ENCODE measurements at places on chromosomes 16 and 17.

DNA sequence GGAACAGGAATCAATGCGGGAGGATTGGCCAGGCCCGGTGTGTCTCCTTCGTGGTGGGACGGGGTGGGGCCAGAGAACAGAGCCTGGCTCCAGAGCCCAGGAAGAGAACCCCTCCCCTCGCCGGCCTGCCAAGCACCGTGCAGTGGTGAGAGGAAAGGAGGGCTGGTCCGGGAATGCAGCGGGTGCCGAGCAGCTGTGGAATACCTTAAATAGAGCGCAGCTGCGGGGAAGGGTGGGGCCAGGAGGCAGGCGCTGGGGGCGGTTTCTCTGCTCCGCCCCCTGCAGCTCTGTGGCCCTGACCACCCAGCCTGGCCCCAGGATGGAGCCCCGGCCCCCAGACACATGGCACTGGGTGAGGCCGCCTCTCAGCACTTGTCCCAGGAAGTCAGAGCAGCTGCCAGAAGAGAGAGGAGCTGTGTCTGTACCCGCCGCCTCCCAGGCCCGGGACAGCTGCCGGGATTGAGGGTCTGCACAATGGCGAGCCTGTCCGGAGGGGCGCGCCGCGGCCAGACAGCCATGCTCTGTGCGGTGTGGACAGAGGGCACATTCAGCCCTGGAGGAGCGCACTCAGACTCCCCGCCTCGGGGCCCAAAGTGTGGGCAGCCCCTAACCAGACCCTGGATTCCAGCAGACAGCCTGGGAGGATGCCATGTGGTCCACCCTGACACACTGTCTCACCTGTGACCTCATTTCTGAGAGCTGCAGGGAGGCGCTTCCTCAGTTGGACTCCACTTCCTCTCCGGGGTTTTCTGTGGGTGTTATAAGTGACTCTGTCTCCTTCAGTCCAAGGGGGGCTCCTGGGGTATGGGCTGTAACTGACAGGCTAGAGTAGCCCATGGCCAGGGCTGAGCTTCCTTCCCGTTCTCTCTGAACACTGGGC is 268.8 kb downstream of the SEC14L1 start:
- DNase-seq: peak; percentile 42

DNA sequence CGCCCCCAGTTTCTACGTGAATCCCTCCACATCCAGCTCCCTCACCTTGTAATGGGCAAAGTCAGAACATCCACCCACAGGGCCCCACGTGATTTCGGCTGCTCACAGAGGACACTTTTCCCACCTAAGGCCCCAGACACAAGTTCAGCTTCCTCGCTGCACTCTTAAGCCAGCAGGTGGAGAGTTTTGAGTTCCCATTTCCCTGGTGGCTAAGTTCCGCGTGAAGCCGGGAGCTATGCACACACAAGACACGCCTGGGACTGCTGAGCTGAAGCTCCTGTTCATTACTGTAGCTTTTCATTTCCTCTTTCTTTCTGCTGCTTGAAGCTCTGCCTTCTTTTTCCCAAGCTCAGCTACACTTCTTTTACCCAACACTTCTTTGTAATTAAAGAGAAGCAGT is 273.8 kb downstream of the NPIPA8 start:
- DNase-seq: no peak

- no peak for DNase-seq
Observed at GRCh38 chr17:28860363-28860808, 5.6 kb downstream of the ERAL1 start.

- DNase-seq: no peak
Observed at GRCh38 chr17:18176176-18176575, 7.5 kb upstream of the ALKBH5 start.

GRCh38 chr17:6948562-6948961 is 47.3 kb upstream of the ALOX12 start:
- DNase-seq: no peak

DNA sequence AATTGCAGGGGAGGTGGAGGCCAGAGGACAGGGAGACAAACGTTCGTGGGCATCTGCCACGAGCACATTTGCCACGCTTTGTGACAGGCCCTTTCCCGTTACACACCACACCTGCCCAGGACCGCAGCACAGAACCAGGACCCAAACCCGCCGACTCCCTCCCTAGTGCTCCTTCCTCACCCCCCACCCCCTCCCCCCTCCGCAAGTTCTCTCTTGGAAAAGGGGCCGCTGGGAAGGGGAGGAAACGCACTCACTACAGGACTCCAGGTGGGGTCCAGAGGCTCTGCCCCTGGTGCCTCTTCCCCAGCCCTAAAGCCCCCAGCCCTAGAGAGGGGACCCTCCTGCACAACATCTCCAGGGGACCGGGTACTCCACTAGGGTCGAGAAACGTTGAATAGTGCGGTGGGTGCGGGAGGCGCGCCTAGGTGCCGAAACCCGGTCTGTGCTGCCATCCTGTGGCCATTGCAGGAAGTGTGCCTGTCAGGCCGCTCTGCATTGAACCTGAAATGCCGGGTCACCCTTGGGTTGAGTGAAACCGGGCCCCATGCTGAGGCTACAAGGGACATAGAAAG is 21.9 kb upstream of the EIF1 start:
- peak; percentile 91 for DNase-seq

GRCh38 chr17:45413498-45413923 is 19.2 kb downstream of the ARHGAP27 start:
- DNase-seq: no peak

- DNase-seq: no peak
Observed at GRCh38 chr17:33113276-33113990, 121.8 kb downstream of the SPACA3 start.

- no peak for DNase-seq
Observed at GRCh38 chr17:67759355-67760171, 41.8 kb downstream of the NOL11 start.

- DNase-seq: no peak
Observed at GRCh38 chr16:586047-586644, 3.7 kb upstream of the RAB40C start.

- no peak for DNase-seq
Observed at GRCh38 chr16:12113523-12114345, 137.2 kb downstream of the SNX29 start.

GRCh38 chr17:74235040-74235581 is 21.7 kb downstream of the TTYH2 start:
- DNase-seq: no peak

DNA sequence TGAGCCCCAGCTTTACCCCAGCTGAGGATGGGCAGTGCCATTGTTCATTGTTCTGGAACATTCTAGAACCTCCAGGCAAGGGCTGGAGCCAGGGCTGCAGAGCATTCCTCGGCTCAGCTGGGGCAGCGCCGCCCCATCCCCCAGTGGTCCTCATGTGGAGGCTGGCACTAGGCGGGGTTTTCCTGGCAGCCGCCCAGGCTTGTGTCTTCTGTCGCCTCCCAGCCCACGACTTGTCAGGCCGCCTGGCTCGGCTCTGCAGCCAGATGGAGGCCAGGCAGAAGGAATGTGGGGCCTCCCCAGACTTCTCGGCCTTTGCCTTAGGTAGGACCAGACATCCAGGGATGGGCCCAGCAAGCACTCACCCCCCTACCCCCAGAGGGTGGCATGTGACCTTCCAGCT is at the start of gene TMEM95:
TSS of gene TMEM95 (plus strand) at position 104 of the 400 bp plus-strand sequence. CDS start at position 153, 49 bp downstream.
- DNase-seq: no peak

DNA sequence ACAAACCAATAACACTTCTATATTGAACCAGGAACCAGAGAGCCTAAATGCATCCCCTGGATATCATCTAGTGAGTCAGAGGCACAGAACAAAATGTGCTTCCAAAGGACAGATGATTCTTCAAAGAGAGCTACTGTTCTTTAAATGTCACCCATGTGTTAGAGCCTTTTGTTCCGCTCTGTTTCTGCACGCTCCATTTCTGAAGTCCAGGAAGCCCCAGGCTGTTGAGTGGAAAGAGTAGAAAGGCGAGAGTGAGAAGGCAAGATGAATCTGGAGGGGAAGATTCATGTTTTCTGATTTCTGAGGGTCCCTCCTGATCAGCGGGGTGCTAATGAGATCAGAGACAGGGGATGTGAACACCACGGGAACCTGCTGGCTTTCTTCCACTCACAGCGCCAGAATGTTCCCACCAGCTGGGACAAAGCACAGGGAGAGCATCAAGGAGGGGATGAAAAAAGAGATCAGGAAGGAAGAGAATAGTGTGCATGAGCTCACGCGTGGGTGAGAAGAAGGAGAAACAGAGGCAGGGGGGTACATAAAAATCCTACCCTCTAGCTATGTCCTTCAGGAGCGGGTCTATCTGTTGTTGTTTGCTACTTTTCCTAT is 559.9 kb upstream of the HSBP1 start:
- no peak for DNase-seq

DNA sequence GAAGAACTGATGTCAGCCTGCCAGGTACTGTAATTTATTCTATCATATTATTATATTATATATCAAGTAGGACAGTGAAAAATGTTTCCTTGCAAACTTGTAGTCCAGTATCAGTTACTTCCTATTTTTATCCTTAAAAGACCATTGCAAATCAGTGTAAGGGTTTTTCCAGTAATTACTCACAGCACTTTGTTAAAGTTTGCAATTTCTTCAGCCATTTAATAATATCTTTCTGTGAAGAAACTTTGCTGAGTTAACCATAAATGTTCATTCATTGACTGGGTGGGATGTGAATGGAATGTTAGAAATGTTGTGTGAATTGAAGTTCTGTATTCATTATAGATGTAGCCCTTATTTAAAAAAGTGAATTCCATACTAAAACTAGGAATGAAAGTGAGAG is 26.7 kb downstream of the HAPSTR1 start:
- no peak for DNase-seq

GRCh38 chr17:34009912-34010311 is 245.2 kb upstream of the CCL2 start:
- DNase-seq: no peak

GRCh38 chr16:72372087-72373045 is 200.4 kb upstream of the PMFBP1 start:
- no peak for DNase-seq

GRCh38 chr17:79779661-79780365 is 1.9 kb downstream of the CBX2 start:
- DNase-seq: no peak

GRCh38 chr16:14011846-14012245 is 59.3 kb upstream of the MRTFB start:
- no peak for DNase-seq

GRCh38 chr17:38333635-38334295 is 10.0 kb downstream of the GPR179 start:
- peak; percentile 30 for DNase-seq

GRCh38 chr16:80463326-80463725 is 77.5 kb upstream of the DYNLRB2 start:
- no peak for DNase-seq

GRCh38 chr16:12646490-12647274 is 157.0 kb downstream of the CPPED1 start:
- peak; percentile 28 for DNase-seq

- no peak for DNase-seq
Observed at GRCh38 chr17:45963889-45964288, 35.2 kb upstream of the STH start.

DNA sequence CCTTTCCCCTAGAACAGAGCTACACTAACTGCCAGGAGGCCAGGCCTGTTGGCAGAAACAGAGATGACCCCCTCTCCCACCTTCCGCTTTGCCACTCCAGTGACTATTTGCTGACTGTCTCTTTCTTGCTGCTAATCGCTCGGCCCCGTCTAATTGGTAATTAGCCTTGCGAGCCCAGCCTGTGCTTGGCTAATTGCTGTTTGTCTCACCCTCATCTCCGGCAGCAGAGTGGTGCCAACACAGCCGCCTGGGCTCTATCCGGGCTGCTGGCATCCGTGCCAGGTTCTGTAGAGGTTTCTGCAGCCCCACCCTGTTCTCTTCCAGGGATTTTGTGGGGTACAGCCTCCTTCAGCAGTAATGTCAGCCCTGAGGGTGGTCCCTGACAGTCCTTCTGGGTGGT is 27.4 kb upstream of the PHB1 start:
- no peak for DNase-seq

GRCh38 chr16:79728048-79728922 is 127.7 kb upstream of the MAF start:
- DNase-seq: no peak

GRCh38 chr16:11219178-11219577 is 36.8 kb downstream of the SOCS1 start:
- no peak for DNase-seq

- DNase-seq: no peak
Observed at GRCh38 chr17:38451840-38452529, 23.7 kb downstream of the ARHGAP23 start.

GRCh38 chr16:24497440-24497839 is 41.9 kb upstream of the RBBP6 start:
- no peak for DNase-seq

GRCh38 chr16:51072591-51072990 is 78.5 kb downstream of the SALL1 start:
- DNase-seq: no peak

- DNase-seq: peak; percentile 43
Observed at GRCh38 chr16:31714903-31715504, 158.6 kb upstream of the ZNF267 start.

DNA sequence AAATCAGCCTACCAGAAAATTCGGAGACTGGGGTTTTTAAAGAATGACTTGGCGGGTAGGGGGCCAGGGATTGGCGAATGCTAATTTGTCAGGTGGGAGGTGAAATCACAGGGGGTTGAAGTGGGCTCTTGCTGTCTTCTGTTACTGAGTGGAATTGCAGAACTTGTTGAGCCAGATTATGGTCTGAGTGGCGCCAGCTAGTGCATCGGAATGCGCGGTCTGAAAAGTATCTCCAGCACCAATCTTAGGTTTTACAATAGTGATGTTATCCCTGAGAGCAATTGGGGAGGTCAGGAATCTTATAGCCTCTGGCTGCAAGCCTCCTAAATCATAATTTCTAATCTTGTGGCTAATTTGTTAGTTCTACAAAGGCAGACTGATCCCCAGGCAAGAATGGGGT is 762 bp upstream of the RBL2 start:
- DNase-seq: no peak

GRCh38 chr16:74657870-74658642 is 8.6 kb downstream of the RFWD3 start:
- DNase-seq: no peak

DNA sequence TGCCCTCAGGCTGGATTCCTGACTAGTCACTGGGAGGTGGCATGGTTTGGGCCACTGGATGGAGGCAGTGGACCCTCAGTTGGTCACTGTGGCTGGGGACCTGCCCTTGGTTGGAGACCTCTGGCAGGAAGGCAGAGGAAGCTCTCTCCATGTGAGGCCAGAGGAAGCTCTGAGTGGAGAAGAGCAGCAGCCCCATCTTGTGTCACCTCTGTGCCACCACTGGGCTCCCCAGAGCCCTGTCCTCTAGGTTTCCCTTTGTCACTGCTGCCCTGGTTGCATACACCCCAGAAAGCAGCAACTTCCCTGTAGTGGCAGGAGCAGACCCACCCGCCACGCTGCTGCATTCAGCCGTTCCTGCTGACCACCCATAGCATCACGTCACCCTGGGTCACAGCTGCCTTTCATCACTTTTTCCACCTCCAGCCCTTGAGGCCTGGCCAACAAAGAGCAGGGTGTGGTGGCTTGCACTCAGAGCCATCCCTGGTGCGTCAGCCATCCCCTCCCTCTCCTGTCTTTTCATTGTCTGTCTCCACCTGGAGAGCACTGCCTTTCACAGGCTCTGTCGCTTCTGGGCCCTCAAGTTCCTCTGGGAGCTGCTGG is 11.9 kb downstream of the CTRL start:
- DNase-seq: no peak

DNA sequence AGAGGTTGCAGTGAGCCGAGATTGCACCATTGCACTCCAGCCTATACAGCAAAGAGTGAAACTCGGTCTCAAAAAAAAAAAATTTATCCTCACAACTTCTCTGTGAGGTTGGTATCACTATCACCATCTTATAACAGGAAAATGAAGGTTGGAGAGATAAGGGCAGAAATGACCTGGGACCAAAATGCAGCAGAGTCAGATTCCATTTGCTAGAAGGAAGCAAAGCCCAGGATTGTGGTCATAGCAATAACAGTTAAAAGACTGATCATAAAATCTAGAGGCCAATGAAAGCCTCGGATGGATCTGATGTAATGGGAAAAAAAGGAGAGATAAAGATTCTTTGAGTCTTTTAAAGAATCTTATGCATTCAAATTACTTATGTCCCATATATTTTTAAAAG is 69.6 kb upstream of the TEKT1 start:
- DNase-seq: no peak

Measured in stimulated activated CD4-positive, alpha-beta T cell treated with anti-CD3 and anti-CD28 coated beads, Interleukin-4, amount 100 ng/mL, for 24 hours (primary cell).